ENCODE measurements at places on chromosomes 7 and 10. TPM values are rescaled to one million over a fixed set of nuclear protein-coding genes. Genes with fewer than 3 reads are reported as not detected.

The AKR1C2 gene
- 982 TPM for total RNA-seq

The ADARB2 gene
- not detected for total RNA-seq

The INHBA gene
- total RNA-seq, result 0.12 TPM

The TMEM236 gene
- total RNA-seq, result 0.60 TPM

The PDE1C gene
- total RNA-seq, result 1.9 TPM

The MMD2 gene
- total RNA-seq, result not detected

The LRRN3 gene
- total RNA-seq, result 0.46 TPM

DNA sequence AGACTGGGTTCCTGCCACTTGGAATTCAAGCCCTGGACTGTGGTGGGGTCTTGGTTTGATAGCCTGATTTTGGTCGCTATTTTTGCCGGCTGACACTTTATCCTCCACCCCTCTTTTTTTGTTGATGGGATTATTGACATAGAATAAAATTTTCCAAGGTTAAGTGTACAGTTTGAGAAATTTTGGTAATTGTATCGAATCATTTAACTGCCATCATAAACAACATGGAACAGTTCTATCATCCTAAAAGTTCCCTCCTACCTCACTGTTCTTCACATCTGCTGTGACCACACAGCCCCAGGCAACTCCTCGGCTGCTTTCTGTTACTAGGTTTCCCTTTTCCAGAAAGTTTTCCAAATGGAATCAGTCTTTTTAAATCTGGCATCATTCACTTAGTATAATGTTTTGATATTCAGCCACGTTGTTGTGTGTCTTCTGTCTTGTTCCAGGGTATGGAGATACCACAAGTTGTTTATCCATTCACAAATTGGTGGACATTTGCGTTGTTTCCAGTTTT is 50.6 kb upstream of the STEAP1B start:
- H3K27me3 ChIP-seq, result peaks cover 43% of the 10 kb centered on the region
- H3K36me3 ChIP-seq, result no peaks in the 10 kb centered on the region
- H3K4me1 ChIP-seq, result no peaks in the 10 kb centered on the region

GRCh38 chr7:27840760-27841364 is 100.9 kb downstream of the TAX1BP1 start:
- H3K4me3 ChIP-seq, result no peak overlapping the region
- no peak for DNase-seq
- H3K27ac ChIP-seq, result no peak overlapping the region
- no peaks in the 10 kb centered on the region for H3K36me3 ChIP-seq
- H3K27me3 ChIP-seq, result no peaks in the 10 kb centered on the region

GRCh38 chr7:38306914-38307313 is 33.5 kb upstream of the TARP start:
- peaks cover 7% of the 10 kb centered on the region for H3K27me3 ChIP-seq
- no peak overlapping the region for H3K27ac ChIP-seq
- H3K4me1 ChIP-seq, result no peaks in the 10 kb centered on the region
- no peaks in the 10 kb centered on the region for H3K36me3 ChIP-seq
- no peak for DNase-seq

GRCh38 chr10:112244197-112244596 is 39.0 kb upstream of the TECTB start:
- no peaks in the 10 kb centered on the region for H3K36me3 ChIP-seq
- H3K4me3 ChIP-seq, result no peak overlapping the region

GRCh38 chr7:69864822-69865221 is 266.5 kb downstream of the AUTS2 start:
- no peaks in the 10 kb centered on the region for H3K4me1 ChIP-seq
- DNase-seq, result no peak
- no peak overlapping the region for H3K27ac ChIP-seq
- no peaks in the 10 kb centered on the region for H3K27me3 ChIP-seq

DNA sequence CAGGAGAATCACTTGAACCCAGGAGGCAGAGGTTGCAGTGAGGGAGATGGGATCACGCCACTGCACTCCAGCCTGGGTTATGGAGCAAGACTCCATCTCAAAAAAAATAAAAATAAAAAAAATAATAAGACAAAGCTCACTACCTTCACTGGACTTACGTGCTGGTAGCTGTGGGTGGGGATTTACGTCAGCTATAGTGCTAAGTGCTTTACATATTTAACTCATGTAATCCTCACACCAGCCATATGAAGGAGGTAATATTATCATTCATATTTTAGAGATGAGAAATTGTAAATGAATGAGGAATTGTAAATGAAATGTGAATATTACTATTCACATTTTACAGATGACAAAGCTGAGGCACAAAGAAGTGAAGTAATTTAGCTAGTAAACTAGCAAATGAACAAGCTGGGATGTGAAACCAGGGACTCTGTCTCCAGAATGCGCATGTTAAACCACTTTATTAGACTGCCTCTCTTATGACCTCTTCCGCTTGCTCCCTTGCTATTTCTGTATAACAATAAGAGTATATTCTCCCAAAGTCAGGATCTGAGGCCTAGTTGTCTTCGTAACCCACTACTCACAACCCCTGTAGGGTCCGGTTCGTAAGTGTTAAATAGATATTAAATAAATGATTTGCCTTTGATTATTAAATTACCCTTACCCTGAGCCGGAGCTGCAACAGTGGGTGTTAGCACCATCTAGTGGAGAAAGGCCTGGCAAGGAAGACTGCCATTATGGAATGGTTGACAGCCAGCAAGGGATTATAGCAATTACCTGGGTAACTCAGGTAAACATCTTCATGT is 70.2 kb downstream of the HTR7 start:
- H3K4me3 ChIP-seq, result no peak overlapping the region
- DNase-seq, result no peak
- H3K27ac ChIP-seq, result no peak overlapping the region
- H3K36me3 ChIP-seq, result no peaks in the 10 kb centered on the region
- H3K4me1 ChIP-seq, result no peaks in the 10 kb centered on the region
- no peaks in the 10 kb centered on the region for H3K27me3 ChIP-seq

GRCh38 chr7:3068530-3068929 is 24.9 kb upstream of the CARD11 start:
- H3K27ac ChIP-seq, result no peak overlapping the region
- H3K27me3 ChIP-seq, result peaks cover 4% of the 10 kb centered on the region
- H3K4me1 ChIP-seq, result no peaks in the 10 kb centered on the region
- DNase-seq, result no peak

- H3K27me3 ChIP-seq, result no peaks in the 10 kb centered on the region
- no peaks in the 10 kb centered on the region for H3K36me3 ChIP-seq
- H3K4me3 ChIP-seq, result no peak overlapping the region
- H3K4me1 ChIP-seq, result no peaks in the 10 kb centered on the region
These were observed 172.4 kb upstream of the MKI67 start for GRCh38 chr10:128298587-128298986.

GRCh38 chr10:6601246-6601805 is 21.2 kb upstream of the PRKCQ start:
- H3K27ac ChIP-seq, result no peak overlapping the region
- no peak for DNase-seq
- no peak overlapping the region for H3K4me3 ChIP-seq
- peaks cover 8% of the 10 kb centered on the region for H3K4me1 ChIP-seq
- H3K27me3 ChIP-seq, result no peaks in the 10 kb centered on the region
- no peaks in the 10 kb centered on the region for H3K36me3 ChIP-seq

DNA sequence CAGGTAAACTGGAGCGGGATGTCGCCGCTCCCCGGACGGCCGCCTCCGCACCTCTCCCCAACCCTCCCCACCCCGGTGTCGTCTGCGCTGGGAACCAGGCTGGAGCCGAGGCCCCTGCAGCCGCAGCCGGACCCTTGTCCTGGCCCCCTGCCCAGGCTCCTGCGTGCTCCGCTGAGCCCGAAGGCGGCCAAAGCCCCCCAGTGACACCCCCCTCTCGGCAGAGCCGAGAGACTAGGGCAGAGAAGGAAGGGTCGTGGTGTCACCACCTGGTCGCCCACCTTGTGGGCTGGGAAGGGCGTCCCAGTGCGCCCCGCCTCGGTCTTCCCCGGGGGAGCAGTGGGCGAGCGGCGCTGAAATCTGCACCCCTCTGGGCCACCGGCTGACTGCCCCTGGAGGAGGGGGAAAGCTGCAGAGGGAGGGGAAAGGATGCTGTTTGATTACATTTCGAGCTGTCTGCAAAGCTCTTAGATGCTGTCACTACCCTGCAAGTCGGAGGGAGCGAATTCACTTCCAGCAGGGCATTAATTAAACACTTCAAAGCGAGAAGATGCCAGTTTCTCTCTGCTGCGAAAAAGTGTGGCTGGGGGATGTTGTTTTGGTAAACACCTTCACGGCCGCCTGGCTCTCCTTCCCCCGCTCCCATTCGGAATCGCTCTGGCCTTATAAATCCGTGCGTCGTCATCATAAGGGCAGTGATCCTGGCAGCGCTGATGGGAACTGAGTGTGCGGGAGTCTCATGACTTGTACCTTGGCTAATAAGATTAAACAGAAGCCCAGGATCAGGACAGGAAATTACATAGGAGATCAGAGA is 622 bp downstream of the DYNC1I1 start:
- no peaks in the 10 kb centered on the region for H3K27me3 ChIP-seq
- H3K4me3 ChIP-seq, result peak overlapping the region; percentile 82
- H3K27ac ChIP-seq, result no peak overlapping the region
- peaks cover 5% of the 10 kb centered on the region for H3K4me1 ChIP-seq
- DNase-seq, result peak; percentile 56

GRCh38 chr10:74644738-74645137 is 181.7 kb upstream of the KAT6B start:
- no peak overlapping the region for H3K4me3 ChIP-seq
- no peaks in the 10 kb centered on the region for H3K36me3 ChIP-seq
- H3K27me3 ChIP-seq, result no peaks in the 10 kb centered on the region
- no peak overlapping the region for H3K27ac ChIP-seq
- no peak for DNase-seq

- no peak for DNase-seq
- no peaks in the 10 kb centered on the region for H3K36me3 ChIP-seq
- no peak overlapping the region for H3K4me3 ChIP-seq
- H3K27me3 ChIP-seq, result no peaks in the 10 kb centered on the region
- peaks cover under 1% of the 10 kb centered on the region for H3K4me1 ChIP-seq
- no peak overlapping the region for H3K27ac ChIP-seq
These were observed 147.1 kb downstream of the MPP7 start for GRCh38 chr10:28155726-28156125.

GRCh38 chr7:145643981-145644380 is 472.6 kb upstream of the CNTNAP2 start:
- H3K27me3 ChIP-seq, result no peaks in the 10 kb centered on the region
- no peak overlapping the region for H3K4me3 ChIP-seq
- peak; percentile 15 for DNase-seq
- H3K27ac ChIP-seq, result no peak overlapping the region
- no peaks in the 10 kb centered on the region for H3K36me3 ChIP-seq

DNA sequence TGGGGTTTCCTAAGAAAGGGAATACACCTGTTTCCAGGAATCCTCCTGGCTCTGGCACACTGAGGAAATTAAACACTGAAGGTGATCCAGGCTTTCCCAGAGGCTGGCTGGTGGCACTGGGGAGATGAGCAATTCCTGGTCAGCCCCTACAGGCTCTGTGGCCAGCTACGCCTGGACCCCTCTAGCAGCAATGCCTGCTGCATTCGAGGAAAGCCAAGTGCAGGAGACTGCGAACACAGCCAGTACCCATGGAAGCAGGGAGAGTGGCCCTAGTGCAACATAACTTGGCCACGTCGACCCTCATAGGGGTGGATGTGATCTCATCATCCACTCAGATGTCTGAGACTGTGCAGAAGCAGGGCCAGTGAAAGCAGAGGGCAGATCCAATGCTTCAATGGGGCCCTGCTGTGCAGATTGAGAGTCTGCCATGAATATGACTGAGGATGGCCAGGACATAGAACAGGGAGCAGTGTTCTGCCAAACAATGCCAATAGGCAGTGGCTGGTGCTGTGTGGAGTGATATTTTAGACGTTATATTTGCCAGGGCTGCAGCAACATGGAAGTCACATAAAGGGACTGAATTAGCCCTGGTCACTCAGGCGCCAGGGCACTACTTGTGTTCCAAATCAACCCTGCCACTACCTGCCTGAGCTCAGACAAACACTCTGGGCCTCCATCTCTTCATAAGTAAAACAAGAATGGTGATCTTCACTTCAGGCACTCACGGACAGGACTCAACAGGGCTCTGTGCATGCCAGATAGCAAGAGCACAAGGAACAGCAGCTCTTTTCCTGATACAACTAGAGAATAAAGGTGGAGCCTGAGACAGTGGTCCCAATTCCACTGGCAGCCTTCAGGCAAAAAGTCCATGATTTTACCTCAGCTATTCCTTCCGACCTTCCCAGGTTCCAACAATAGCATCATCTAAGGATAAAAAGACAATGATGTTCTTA is 2.4 kb downstream of the ZNF488 start:
- no peak overlapping the region for H3K27ac ChIP-seq
- H3K27me3 ChIP-seq, result no peaks in the 10 kb centered on the region
- no peaks in the 10 kb centered on the region for H3K36me3 ChIP-seq
- no peak overlapping the region for H3K4me3 ChIP-seq

- peaks cover 40% of the 10 kb centered on the region for H3K4me1 ChIP-seq
- DNase-seq, result no peak
- H3K4me3 ChIP-seq, result no peak overlapping the region
- H3K27me3 ChIP-seq, result no peaks in the 10 kb centered on the region
- H3K27ac ChIP-seq, result no peak overlapping the region
These were observed 37.2 kb downstream of the DIP2C start for GRCh38 chr10:652233-652632.

GRCh38 chr7:6579446-6579845 is 2.2 kb downstream of the ZDHHC4 start:
- peaks cover 61% of the 10 kb centered on the region for H3K36me3 ChIP-seq

GRCh38 chr7:124790645-124791044 is 25.1 kb upstream of the GPR37 start:
- H3K27me3 ChIP-seq, result no peaks in the 10 kb centered on the region
- H3K36me3 ChIP-seq, result no peaks in the 10 kb centered on the region
- no peak overlapping the region for H3K27ac ChIP-seq
- DNase-seq, result no peak

DNA sequence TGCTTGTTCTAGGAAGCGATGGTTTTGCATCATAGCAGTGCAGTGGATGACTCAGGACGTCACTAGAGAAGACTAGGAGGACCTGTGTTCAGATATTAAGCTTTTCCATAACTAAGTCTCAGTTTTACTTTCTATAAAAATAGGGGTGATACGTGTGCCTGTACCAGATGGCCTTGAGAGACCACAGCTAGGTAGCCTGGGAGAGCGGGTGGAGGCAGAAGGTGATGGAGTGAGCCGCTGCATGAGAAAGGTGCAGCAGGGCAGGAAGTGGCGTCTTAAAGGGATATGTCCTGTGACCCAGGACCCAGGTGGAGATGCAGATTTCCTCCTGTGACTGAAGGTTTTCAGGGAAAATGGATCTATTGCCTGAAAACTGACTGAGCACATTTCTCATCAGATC is 304.9 kb downstream of the CDC14C start:
- DNase-seq, result no peak
- H3K4me1 ChIP-seq, result no peaks in the 10 kb centered on the region

- no peaks in the 10 kb centered on the region for H3K27me3 ChIP-seq
- H3K4me1 ChIP-seq, result peaks cover 62% of the 10 kb centered on the region
- no peaks in the 10 kb centered on the region for H3K36me3 ChIP-seq
- no peak overlapping the region for H3K4me3 ChIP-seq
These were observed 47.9 kb upstream of the NPFFR1 start for GRCh38 chr10:70331486-70332268.

- no peak for DNase-seq
- H3K4me3 ChIP-seq, result no peak overlapping the region
- no peaks in the 10 kb centered on the region for H3K4me1 ChIP-seq
- H3K27me3 ChIP-seq, result no peaks in the 10 kb centered on the region
- no peak overlapping the region for H3K27ac ChIP-seq
These were observed 251.9 kb upstream of the ZNF32 start for GRCh38 chr10:43900571-43900970.
